ENCODE measurements at places on chromosomes 12 and 14. TPM values are rescaled to one million over a fixed set of nuclear protein-coding genes. Genes with fewer than 3 reads are reported as not detected.

Gene MMP17
- total RNA-seq = 1.7 TPM

Gene C12orf42
- total RNA-seq = not detected

Gene MYO1H
- total RNA-seq = not detected

Gene SLC7A8
- 2.3 TPM for total RNA-seq

Gene BDKRB1
- total RNA-seq = 0.17 TPM

Gene NR4A1
- total RNA-seq = 9.2 TPM

Gene OR6J1
- not detected for total RNA-seq

Gene ENO2
- total RNA-seq = 27.0 TPM

Gene KRT75
- not detected for total RNA-seq

Gene ZNF740
- total RNA-seq = 9.1 TPM

Gene MGST1
- total RNA-seq = 9.0 TPM

Gene PLEK2
- 44.4 TPM for total RNA-seq

Gene TC2N
- total RNA-seq = 9.6 TPM

Gene FBXL14
- total RNA-seq = 18.6 TPM

Gene SIX4
- 11.7 TPM for total RNA-seq

Gene FERMT2
- 86.3 TPM for total RNA-seq

Gene WNT5B
- 28.5 TPM for total RNA-seq

Gene TMEM30B
- total RNA-seq = 11.3 TPM

Gene INHBE
- 8.7 TPM for total RNA-seq

Gene IRAK3
- total RNA-seq = 3.0 TPM

Gene TMEM119
- not detected for total RNA-seq

Gene EPS8
- 19.2 TPM for total RNA-seq

Gene DIO3
- 0.13 TPM for total RNA-seq

Gene KRT2
- not detected for total RNA-seq

Gene KRT86
- total RNA-seq = 9.2 TPM

Gene RBM23
- 96.1 TPM for total RNA-seq

Data from kidney epithelial cell (primary cell).